HEK293T (cell line): ENCODE measurements at places on chromosomes 7 and 10.

- DNase-seq, result no peak
These were observed 47.4 kb upstream of the R3HCC1L start for GRCh38 chr10:98086837-98087708.

DNA sequence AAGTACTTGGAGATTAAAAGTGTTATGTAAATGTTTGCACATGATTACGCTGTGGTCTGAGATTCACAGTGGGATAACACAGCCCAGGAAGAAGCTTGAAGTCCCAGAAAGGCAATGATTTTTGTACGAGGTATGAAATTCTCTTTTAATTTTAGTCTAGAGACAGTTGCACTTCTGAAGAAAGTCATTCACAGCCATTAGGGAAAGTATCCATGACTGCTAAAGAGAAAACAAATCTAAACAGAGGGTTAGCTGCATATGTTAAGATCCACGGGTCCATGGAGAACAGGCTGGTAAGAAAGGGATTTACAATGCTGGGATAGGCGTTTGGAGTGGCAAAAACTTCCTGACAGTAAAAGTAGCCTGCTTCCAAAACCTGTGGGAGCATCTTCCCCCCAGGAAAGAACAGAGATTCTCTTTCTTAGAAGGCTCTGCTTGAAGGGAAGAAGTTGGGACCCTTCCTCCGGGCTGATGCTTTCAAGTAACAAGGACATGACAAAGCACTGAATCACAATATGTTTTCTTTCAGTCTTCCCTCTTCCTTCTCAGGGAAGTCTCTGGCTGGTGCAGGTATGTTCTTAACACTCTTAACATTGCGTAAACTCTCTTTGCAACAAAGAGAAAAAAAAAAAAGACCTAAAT, 220.8 kb upstream of the CELF2 start:
- no peak for DNase-seq

DNA sequence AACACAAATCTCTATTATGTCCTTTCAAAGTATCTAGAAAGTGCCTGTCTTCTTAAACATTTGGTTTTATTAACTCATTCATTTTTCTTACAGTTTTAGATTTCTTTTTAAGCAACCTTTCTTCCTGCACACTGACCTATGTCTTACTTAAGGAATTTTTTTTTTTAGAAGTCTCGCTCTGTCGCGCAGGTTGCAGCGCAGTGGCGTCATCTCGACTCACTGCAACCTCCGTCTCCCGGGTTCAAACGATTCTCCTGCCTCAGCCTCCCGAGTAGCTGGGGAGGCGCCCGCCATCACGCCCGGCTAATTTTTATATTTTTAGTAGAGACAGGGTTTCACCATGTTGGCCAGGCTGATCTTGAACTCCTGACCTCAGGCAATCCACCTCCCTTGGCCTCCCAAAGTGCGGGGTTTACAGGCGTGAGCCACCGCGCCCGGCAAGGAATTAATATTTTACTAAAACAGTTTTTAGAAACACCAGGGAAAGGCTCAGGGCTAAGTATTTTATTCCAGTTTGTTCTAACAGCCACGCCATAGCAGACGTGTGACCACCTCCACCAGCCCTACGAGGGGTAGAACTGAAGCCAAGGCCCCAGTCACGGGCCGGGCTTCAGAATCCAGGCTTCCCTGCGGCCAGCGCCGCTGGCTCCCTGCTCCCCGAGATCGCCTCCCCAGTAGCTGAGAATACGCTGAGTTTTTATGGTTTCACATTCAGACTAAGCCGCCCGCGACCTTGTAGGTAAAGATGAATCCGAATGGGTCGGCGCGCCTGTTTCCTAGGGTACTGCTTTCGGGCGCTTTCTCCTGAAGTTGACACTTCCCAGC, 941 bp upstream of the LUC7L2 start:
- DNase-seq, result peak; percentile 30

GRCh38 chr10:60731134-60731885, 47.0 kb upstream of the CDK1 start:
- DNase-seq, result no peak

DNA sequence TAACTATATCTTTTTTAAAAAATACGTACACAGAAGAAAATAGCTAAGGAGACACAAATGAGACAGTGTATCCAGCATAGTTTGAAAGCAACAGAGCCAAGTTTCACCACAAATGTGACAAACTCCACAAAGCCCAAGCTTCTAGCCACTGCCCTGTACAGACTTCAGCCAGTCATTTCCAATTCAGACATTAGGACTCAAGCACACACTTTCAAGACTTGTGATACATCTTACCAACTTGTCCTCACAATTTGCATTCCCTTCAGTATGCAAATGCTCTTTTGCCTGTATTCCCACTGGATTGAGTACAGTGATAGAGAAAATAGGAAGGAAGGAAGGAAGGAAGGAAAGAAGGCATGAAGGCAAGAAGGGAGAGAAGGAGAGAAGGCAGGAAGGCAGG, 510.4 kb downstream of the KCNMA1 start:
- DNase-seq, result no peak

DNA sequence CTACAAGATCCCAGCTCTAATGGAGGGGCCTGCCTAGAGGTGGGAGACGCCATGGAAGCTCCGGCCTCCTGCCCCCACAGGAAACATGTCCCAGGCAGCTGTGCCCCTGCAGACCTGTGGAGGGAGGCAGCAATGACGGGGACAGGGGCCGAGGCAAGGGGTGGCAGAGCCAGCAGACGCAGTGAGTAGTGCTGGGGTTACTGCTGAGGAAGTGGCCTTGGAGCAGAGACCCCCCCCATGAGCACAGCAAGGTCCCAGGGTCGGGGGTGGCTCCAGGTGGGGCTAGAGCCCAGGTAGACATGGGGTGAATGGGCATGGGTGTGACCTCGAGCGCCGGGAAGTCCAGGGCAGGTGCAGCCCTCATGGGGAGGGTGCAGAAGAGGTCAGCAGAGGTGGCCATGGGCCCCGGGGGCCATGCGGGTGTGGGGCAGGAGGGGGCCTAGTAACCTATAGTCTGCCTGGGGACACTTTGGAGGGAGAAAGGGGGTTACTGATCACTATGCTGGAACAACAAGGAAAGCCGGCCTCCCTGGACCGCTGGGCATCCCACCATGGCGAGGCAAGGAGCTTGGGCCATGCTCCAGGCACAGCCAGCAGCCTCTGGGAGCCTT, 45.5 kb downstream of the JAKMIP3 start:
- no peak for DNase-seq

GRCh38 chr10:49652421-49653272, 26.8 kb upstream of the C10orf53 start:
- no peak for DNase-seq

- DNase-seq, result no peak
These were observed 26.4 kb downstream of the FBXW4 start for GRCh38 chr10:101668566-101668965.

- no peak for DNase-seq
These were observed 3.5 kb downstream of the FOXP2 start for GRCh38 chr7:114418117-114418516.

GRCh38 chr10:30828680-30829079, 199.1 kb upstream of the LYZL2 start:
- DNase-seq, result no peak

DNA sequence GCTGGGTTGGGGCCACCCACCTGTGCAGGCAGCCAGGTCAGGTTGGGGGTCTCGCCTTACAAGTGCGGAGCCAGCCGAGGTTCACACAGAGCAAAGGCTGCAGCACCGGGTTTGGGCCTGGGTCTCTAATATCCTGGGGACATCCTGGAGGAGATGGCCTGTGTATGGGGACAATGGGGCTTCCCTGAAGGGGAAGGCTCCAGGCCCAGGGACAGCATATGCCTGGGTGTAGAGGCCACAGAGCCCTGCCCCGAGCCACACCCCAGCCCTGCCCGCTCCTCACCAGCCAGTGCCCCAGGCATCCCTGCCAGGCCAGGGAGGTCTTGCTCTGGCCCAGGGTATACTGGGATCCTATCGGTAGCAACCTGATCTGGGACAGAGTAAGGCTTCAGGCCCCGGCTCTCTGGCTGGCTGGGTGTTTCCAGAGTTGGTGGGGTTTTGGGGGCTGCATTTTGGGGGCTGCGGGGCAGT, 9.1 kb downstream of the TTYH3 start:
- no peak for DNase-seq

DNA sequence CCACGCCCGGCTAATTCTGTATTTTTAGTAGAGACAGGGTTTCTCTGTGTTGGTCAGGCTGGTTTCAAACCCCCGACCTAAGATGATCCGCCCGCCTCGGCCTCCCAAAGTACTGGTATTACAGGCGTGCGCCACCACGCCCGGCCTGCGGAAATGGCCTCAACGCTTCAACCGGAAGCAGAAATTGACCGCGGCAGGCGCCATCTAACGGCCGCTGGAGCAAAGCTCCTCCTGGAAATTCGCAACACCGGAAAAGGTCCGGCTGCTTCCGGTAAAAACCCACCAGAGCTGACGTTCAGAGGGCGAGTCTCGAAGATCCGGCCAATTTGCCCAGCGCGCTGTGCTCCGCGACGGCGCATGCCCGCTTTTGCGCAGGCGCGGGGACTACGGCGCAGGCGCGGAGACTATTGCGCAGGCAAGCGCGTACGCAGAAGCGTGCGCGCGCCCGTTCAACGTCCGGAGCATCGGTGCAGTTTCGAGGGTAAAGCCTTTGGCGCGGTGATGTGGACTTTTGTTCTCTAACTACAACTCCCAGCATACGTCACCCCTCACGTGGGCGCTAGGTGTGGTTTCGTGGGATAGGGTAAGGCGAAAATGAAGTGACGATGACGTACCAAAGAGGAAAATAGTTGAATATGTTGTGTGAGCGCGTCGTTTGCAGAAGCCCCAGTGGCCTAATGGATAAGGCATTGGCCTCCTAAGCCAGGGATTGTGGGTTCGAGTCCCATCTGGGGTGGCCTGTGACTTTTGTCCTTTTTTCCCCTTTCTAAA, 915 bp upstream of the FMC1 start:
- peak; percentile 98 for DNase-seq
